Foreskin fibroblast (primary cell): ENCODE measurements at places on chromosomes 11 and 22.
A peak's percentile ranks its signal among the peaks of the same experiment; 100 is the strongest.

GRCh38 chr22:50007057-50007511 lies 5.5 kb downstream of the IL17REL start:
- DNase-seq: no peak

GRCh38 chr22:42152661-42153270 lies 22.2 kb upstream of the CYP2D6 start:
- no peak for DNase-seq

DNA sequence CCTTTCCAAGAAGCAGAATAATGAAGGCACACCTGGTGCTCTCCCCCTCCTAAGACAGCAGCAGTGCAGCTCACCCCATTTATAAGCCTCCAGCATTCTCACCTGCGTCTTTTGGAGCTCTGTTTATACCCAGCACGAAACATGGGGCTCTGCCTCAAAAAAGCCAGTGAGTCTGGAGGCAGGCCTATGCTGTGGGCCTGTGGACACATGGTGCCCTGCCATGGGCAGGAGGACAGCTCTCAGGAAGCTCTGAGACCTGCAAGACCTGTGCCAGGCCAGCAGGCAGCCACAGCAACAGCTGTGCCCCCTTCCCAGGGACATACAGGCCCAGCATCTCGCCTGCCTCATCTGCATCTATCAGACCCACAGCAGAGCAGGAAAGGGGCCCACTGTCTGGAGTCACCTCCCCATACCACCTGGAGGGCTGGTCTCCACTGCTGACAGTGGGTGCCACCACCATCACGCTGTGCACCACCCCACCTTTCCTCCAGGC lies 64.2 kb downstream of the DGCR2 start:
- DNase-seq: no peak

DNA sequence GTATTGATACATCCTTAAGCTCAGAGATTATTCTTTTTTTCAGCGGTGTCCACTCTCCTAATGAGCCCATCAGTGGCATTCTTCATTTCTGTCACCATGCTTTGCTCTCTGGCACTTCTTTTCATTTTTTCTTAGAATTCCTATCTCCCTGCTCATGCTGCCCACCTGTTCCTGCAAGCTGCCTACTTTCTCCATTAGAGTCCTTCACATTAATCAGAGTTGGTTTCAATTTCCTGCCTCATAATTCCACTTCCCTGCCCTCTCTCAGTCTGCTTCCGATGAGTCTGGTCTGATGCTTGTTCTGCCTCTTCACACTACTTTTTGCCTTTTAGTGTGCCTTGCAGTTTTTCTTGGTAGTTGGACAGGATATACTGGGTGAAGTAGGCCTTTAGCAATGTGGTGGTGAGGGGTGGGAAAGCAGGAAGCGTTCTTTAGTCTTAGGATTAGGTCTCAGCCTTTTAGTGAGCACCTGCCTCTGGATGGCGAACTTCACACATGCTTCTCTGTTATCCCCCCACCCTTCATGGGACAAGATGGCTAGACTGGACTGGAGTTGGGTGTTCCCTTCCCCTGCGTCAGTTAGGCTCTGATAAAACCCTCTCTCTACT lies 53.6 kb downstream of the CECR2 start:
- DNase-seq: no peak

DNA sequence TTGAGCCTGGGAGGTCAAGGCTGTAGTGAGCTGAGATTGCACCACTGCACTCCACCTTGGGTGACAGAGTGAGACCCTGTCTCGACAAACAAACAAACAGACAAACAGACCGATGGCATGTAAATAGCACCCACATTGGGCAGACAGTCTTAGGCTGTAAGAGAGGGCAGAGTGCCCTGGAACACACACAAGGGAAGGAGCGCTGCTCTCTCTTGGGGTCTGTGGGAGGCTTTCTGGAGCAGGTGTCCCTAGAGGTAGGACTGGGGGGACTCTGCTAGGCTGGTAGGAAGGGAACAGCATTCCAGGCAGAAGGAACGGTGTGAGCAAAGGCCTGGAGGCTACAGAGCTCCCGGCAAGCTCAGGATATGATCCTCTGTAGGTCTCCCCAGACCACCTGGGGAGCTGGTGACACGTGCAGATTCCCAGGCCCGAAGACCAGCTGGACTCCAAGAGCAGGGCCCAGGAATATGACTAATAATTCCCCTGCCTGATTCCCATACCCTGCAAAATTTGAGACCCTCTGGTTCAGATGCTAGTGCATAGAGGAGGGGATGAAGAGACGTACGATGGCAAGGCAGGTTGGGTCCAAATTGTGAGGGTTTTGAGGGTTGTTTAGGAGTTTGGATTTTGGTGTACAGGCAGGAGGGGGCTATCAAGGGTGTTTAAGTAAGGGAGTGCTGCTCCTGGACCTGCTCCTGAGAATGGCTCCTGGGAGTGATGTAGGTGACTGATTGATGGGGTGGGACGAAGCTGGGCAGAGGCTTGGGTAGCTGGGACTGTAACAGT lies 11.6 kb downstream of the SMIM38 start:
- no peak for DNase-seq

- no peak for DNase-seq
These were observed 50.1 kb downstream of the DDX6 start for GRCh38 chr11:118740892-118741291.

GRCh38 chr11:20501971-20502370 lies 97.4 kb upstream of the SLC6A5 start:
- no peak for DNase-seq

DNA sequence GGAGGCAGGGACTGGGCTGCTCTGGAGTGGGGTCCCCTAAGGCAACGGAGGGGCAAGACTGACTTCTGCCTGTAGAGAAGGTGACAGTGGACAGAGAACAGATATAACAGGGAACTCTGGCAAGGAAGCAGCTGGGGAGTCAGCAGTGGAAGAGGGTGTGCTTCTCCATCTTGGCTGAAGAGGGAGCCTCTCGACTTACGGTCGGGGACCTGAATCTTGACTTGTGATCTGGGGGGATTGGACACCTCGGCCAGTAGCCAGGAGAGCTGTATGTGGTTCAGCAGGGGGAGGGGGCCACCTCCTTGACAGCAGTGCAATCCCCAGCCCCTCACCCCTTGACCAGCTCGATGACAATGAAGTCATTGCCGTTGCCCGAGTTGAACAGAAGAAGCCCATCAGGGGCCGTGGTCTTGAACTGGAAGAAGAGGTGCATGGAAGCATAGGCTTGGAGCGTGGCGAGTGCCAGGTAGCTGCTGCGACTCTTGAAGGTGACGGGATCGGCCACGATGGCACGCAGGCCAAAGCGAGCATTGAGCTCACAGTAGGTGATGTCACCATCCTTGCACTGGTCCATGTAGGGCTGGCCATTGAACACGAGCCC lies 60.0 kb downstream of the SLC22A12 start:
- peak; percentile 18 for DNase-seq

DNA sequence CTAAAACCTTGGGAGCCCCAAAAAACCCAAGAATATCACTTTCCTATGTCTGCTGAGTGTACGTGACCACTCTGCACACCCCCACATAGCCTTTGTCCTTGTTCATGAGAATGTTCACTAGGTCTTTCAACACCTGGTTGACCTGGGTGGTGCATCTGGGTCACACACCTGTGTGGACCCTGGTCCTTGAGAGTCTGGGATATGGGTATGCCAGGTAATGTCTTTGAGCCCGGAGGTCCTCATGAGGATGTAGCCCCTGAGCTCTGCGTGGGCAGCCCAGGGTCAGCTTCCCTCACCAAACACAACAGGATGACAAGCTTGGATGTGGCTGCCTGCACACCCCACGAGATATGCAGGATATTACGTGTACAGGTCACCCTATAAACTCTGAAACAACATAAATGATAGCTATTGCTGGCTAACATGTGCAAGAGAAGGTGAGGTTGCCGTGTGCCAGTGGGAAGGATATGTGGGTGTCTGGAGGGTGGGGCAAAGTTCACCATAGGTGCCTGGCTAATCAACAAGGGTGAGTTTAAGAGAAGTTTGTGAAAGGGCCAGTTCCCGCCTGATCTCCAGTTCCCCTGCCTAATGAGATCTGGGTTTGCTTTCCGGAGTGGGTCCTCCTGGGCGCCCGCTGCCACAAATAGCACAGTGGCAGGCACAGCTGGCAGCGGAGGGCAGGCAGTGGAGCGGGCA lies 1.4 kb upstream of the PPARA start:
- DNase-seq: no peak

DNA sequence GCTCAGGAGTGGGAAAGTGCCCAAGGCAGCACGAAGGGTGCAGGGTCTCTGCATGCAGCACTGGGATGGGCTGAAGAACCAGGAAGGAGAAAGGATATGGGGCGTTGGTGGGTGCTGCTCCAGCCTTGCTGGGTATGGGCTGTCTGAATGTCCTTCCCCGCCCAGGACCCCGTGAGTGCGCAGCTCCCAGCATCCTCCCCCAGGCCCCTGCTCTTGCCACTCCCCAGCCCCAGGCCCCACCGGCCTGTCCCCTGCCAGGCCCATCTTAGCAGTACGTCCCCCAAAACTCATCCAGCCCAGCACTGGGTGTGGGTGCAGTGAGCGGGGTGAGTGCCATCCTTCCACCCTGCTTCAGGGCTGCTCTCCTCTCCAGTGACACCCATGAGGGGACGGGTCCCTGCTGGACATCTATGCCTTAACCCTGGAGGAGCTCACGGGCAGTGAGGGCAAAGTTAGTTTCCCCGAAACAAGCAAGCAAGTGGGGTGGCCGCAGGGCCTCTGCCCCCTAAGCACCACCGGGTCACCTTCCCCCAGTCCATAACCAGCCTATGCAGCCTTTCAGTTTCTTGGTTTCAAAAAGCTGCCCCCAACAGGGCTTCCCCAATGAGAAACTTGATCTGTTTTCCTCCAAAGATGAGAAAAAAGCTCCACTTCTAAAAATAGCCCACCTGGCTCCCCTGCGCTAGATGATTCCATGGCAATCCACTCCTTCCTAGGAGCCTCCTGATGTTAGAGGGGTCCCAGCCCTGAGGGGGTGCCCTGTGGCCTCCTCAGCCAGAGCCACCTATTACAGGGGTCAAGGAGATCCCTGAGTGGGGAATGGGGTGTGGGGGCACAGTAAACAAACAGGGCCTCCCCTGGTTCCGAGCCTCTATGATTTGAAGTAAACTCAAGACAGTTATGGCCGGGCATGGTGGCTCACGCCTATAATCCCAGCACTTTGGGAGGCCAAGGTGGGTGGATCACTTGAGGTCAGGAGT lies 103.8 kb downstream of the MORC2 start:
- no peak for DNase-seq

GRCh38 chr11:43751726-43752125 lies 71.2 kb downstream of the HSD17B12 start:
- no peak for DNase-seq

GRCh38 chr11:118147502-118147901 lies 5.1 kb downstream of the SCN4B start:
- no peak for DNase-seq

DNA sequence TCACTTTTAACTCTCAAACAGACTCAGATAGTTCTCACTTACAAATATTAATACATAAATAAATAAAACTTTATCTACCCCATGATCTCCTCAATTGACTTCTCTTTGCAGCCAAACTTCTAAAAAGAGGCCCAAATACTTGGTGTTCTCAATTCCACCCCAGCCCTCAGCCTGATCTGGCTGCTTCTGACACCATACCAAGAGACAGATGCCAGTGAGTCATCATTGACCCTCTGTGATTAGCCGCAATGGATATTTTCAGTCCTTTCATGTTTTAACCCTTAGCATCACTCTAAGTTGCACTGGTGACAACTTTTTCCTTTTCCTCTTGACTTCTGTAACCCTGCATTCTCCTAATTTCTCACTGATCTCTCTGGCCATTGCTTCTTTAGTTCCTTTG lies 184.1 kb upstream of the ARHGAP20 start:
- peak; percentile 93 for DNase-seq

GRCh38 chr22:43128928-43129424 lies 14.2 kb downstream of the MCAT start:
- no peak for DNase-seq

- DNase-seq: peak; percentile 68
These were observed 442 bp downstream of the PELI3 start for GRCh38 chr11:66467034-66467659.

DNA sequence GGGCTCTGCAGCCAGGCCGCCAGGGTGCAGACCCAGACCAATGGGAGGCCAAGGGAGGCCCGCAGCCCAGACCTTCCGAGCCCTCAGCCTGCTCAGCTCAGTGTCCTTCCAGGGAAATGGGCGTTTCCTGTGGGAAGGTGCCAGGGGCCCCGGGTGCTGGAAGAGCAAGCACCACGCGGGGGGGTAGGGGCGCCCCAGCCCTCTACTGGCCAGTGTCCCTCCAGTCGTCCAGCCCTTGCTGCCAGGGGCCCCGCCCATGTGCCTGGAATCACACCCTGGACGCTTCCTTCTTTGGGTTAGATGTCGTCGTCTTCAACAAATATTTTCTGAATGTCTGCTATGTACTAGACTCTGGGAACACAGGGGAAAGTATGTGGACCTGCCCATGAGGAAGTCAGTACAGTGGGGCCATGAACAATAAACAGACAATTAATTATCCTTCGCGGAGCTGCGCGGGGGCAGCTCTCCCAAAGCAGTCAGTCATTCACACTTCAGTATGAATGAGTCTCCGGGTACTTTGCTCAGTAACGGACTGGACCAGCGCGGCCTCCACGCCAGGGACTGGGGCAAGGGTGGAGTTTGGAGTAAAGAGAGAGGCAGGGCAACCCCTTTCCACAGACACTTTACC lies 60.2 kb downstream of the CDKN1C start:
- DNase-seq: peak; percentile 54

- DNase-seq: no peak
These were observed 65.3 kb upstream of the SLN start for GRCh38 chr11:107777110-107777509.

- DNase-seq: no peak
These were observed 601 bp upstream of the LRP4 start for GRCh38 chr11:46918788-46919513.

- DNase-seq: no peak
These were observed 39.1 kb downstream of the PI4KA start for GRCh38 chr22:20819471-20819870.

- DNase-seq: no peak
These were observed 15.9 kb downstream of the PTDSS2 start for GRCh38 chr11:465896-466530.

GRCh38 chr11:94776351-94777321 lies 8.5 kb downstream of the AMOTL1 start:
- no peak for DNase-seq

DNA sequence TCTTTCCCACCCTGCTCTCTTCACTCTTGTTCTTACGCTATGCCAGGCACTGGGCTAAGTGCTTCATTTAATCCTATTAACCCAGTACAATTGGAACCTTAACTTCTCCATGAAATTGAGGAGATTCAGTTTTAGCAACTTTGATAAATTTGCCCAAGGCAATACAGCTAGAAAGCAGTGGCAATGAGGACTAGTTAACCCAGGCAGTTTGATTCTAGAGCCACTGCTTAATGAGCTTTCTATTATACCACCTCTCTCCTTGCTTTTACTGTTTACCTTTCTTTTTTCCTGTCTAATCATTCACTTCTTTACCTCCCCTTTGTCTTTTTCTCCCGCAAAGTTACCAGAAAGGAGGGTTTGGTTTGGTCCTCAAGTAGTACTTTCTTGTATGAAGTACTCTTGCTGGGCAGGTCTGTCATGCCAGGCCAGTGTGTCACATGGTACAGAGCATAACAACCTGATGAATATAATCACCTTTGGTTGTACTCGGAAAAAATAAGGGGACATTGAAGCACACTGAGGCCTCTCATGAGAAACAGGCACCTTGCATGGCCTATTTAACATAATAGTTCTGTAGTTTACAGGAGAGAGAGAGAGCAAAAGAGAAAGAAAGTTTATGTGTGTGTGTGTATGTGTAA lies 70.6 kb downstream of the PDHX start:
- no peak for DNase-seq

GRCh38 chr11:120293038-120293800 lies 31.9 kb upstream of the TLCD5 start:
- no peak for DNase-seq
